ENCODE measurements at places on chromosomes 5 and 9.

DNA sequence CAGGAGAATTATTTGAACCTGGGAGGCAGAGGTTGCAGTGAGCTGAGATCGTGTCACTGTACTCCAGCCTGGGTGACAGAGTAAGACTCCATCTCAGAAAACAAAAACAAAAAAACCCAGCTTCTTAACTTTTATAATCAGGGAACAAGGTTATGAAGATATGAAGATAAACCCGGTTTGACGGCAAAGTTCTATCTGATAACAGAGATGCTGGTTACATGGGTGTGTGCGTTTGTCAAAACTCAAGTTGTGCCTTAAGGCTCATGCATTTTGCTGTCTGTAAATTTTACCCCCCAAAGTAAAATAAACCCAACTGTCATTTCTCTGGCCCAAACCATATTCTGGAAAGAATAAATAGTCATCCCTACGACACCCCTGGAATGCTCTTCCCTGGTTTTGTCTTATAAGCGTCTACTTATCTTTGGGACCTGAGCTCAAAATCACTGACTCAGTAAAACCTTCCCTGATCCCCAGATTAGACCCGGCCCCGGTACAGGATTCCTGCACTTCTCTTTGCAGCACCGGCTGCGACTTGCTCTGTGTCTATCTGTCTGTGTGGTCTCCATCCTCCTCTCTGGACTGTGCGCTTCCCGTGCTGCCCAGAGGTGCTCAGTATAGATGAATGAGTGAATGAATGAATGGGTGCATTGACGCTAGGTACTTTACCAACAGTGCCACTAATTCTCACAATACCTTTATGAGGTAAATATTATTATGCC lies 172.2 kb downstream of the DAB2IP start:
- no peak for DNase-seq

DNA sequence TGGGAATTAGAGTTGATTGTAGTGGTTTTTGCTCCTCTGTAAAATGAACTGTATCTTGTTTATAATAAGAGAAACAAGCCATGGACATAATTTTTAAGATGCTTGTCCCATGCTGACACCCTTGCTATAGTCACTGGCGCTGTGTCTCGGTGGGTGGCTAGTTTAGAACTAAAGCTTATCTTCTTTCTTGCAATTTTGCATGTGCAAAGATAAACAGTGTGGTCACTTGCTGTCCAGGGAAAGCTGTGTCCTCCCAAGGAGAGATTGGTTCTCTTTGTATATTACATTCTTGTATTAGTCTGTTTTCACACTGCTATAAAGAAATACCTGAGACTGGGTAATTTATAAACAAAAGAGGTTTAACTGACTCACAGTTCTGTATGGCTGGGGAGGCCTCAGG lies 143.8 kb downstream of the MELK start:
- DNase-seq = no peak

- DNase-seq = no peak
These were observed 29.3 kb downstream of the AP3B1 start for GRCh38 chr5:78265163-78265562.

DNA sequence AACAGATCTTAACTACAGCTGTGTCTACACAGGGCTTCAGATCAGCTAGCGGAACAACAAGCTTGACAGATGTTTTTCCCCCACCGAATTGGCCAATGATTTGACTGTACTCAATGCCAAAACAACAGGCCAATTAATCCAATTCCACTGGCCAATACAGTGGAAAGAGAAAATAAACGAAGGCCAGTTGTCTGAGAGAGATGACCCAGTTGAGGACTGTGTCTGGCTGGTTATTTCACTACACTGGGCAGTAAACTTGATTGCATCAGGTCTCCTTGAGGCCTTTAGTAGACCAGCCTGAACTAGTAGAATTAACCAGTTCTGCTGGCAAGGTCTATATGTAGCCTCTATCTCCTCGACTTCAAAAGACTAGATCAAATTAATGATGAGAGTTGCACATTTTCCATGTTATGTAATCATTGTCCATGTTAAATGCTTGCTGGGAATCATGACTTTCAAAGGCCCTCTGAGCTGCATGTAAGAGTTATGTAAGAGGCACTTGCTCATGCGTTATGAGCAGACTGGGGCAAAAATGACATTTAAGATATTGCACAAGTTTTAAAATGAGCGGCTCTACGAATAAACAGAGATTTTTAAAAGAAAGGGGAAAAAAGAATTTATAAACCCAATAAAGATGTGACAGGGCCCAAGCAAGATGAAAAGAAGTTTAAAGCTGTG lies 28.3 kb downstream of the SMIM23 start:
- no peak for DNase-seq

- no peak for DNase-seq
These were observed 12.6 kb downstream of the ANKDD1B start for GRCh38 chr5:75623846-75624245.
